Left lung (tissue), 14 donors: ENCODE measurements at places on chromosomes 2 and 18. TPM values are rescaled to one million over a fixed set of nuclear protein-coding genes. Genes with fewer than 3 reads are reported as not detected.

FBLN7 gene
- 2.6 TPM for total RNA-seq

EGR4 gene
- not detected for total RNA-seq

DYNAP gene
- total RNA-seq: not detected

GALNT13 gene
- 2.0 TPM for total RNA-seq

OR6B2 gene
- total RNA-seq: not detected

MEX3C gene
- total RNA-seq: 21.4 TPM

DLGAP1 gene
- total RNA-seq: 4.0 TPM

RFX8 gene
- total RNA-seq: not detected

SRD5A2 gene
- total RNA-seq: 0.09 TPM

DIPK1C gene
- total RNA-seq: not detected

KIAA2012 gene
- total RNA-seq: 1.7 TPM

MTERF4 gene
- total RNA-seq: 24.9 TPM

HSPD1 gene
- 183 TPM for total RNA-seq

BOLL gene
- not detected for total RNA-seq

SP140 gene
- 3.2 TPM for total RNA-seq

VSNL1 gene
- 1.6 TPM for total RNA-seq

SCN7A gene
- total RNA-seq: 21.9 TPM

FKBP1B gene
- 9.6 TPM for total RNA-seq

MC2R gene
- not detected for total RNA-seq

ANKRD30B gene
- total RNA-seq: not detected

PID1 gene
- total RNA-seq: 37.0 TPM

TCF4 gene
- 102 TPM for total RNA-seq

SLC16A14 gene
- 5.5 TPM for total RNA-seq

POTEC gene
- not detected for total RNA-seq

AQP12A gene
- total RNA-seq: not detected

CNGA3 gene
- total RNA-seq: 0.10 TPM
